ENCODE measurements at places on chromosomes 2 and 18.

GRCh38 chr2:29250977-29251376 lies 135.8 kb downstream of the CLIP4 start:
- DNase-seq: no peak

- no peak for DNase-seq
These were observed 14.5 kb upstream of the ZBTB14 start for GRCh38 chr18:5309888-5310470.

GRCh38 chr18:49011291-49011746 lies 60.6 kb upstream of the SMAD7 start:
- DNase-seq: no peak

DNA sequence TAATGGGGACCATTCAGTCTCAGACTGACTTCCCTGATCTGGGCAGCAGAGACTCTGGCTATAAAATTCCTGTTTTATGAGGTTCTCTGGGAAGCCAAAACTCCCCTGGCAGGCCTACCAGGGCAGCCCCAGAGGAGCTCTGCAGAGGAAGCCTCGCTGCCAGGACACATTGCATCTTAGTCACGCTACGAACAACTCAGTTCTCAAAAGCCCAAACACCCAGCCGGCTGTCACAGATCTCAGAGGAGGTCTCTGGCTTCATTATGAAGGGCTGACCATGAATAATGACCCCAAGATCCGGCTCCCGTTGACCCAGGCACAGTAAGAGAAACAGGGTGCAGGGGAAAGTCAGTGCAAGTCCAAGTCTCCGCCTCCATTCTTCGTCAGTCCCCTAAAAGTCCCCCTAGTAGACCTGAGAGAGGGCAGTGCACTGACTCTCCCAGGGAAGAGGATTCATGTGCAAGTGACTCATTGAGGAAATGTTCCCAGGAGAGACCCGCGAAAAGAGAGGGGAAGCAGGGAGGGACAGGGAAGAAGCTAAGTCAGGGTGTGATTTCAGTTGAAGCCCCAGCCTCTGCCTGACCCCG lies 212.3 kb downstream of the CYP26B1 start:
- DNase-seq: no peak

DNA sequence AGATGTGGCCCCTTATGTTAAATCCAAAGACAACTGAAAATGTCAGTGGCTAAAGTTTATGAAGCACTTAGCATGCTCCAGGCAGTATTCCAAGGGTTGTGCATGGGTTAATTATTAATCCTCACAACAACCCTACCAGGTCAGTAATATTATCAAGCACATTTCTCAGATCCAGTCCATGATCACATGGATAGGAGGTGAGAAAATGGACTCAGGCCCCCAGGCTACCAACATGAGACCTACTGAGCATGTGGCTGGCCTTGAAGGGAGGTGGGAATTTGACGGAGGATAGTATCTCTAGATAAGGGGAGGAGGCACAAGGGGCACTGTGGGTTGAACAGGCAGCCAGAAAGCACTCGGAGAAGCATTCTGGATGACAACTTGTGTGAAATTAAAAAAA lies 412.0 kb downstream of the MEIS1 start:
- no peak for DNase-seq

DNA sequence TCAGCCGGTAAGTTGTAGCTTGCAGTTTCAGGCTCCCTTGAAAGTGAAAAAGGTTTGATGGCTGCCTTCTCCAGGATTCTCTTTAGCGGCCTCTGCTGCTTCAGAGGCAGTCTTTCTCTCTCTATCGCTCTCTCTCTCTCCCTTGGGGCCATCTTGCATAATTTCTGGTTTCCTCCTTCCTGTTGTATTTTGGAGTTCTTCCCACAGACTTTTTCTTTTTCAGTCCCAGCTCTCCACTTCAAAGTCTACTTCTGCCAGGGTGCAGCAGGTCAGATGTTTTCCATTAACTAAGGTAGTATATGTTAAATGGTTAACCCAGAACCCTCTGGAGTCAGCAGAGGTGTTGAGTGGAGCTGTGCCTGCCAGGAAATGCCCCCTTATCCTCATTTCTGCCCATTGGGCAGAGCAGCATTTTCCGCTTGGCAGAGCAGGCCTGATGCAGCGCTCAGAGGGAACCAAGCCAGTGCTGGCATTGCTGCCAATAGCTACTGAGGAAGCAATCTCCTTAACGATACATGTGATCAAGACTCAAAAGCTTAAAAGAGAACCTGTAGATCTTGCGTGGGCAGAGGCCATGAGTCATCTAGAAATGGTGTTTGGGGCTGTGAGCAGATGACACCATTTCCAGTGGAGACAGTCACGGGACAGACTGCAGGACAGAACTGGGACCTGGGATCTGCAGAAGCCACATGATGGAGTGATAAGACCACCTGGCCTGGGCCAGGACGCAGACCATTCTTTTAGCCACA lies 20.8 kb downstream of the DBI start:
- no peak for DNase-seq

DNA sequence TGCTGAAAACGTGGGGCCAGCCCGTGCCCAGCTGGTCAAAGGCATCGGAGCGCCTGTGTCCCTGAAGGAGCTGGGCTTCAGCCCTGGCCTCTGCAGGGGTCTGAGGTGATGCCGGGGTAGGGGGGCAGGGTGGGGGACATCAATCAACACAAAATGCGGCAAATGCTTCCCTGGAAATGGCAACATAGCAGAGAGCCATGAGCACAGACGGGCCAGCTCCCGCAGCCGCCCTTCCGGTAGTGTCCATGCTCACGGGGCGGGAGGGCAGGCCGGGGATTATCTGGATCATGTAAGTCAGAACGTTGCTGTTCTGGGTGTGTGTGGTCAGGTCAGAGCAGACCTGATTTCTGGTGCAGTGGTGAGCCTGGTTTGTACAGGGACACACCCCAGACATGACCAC lies 56.5 kb upstream of the TWIST2 start:
- no peak for DNase-seq

DNA sequence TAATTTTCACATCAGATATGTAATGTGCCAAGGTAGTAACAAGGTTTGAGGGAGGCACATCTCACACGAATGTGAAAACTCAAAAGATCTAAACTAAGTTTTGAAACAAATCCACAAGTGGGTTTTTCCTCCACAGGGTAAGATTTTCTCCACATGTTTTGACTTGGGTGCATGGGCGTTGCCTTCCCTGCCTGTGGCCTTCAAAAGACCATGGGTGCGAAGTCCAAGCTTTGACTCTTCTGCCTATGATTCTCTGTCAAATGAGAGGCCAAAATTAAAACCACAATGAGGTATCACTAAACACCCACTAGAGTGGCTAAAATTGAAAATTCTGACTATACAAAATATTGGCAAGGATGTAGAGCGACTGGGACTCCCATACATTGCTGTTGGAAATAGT lies 30.7 kb downstream of the NIFK start:
- no peak for DNase-seq

- DNase-seq: no peak
These were observed 872.6 kb downstream of the BCL11A start for GRCh38 chr2:59680863-59681262.

- DNase-seq: no peak
These were observed 206.7 kb downstream of the HDAC4 start for GRCh38 chr2:239193925-239194677.

DNA sequence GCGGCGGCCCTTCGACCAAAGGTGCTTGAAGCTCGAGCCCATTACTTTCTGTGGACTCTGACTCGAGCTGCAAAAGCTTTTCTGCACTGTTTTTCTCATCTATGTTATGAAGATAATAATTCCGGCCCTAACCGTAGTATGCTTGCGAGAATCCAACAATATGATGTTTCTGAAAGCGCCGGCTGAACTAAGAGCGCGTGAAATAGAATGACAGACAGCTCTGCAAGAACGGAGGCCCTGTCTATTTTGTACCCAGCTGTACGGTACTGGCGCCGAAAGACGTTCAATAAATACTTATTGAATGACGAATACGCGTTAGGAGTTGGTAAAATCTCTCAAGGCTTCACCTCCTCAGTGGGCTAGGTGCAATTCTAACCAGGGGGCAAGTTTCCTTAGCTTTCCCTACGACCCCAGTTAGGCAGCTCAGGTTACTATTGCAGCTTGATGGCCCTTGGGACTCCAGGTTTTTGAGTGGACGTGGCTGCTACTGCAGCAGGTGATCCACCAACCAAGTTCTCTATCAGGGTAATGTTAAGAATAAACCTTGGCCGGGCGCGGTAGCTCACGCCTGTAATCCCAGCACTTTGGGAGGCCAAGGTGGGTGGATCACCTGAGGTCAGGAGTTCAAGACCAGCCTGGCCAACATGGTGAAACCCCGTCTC lies 570 bp downstream of the SCRN3 start:
- DNase-seq: no peak

GRCh38 chr18:75216212-75216910 lies 5.8 kb downstream of the TSHZ1 start:
- no peak for DNase-seq

DNA sequence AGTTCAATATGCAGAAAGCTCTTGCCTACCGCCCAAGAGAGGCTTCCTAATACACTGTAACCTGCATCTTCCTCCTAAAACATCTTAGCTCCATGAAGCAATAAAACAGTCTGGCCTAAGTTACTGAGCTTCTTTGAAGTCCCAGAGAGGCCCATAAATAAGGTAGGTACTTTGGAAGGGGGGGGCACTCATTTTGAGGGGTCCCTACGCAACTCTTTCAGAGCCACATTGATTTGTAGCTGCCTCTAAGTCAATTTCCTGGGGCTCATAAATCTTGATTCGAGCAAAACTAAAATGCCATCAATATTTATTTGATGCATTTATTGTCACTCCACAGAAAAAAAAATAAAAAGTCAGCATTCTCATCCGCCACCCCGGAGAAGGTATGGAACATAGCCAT lies 60.4 kb upstream of the SIX2 start:
- DNase-seq: no peak

- DNase-seq: no peak
These were observed 8.4 kb downstream of the MYOM1 start for GRCh38 chr18:3211236-3211992.

GRCh38 chr2:181275643-181276070 lies 181.5 kb upstream of the ITGA4 start:
- no peak for DNase-seq

GRCh38 chr18:9941103-9941502 lies 27.3 kb downstream of the VAPA start:
- DNase-seq: no peak

DNA sequence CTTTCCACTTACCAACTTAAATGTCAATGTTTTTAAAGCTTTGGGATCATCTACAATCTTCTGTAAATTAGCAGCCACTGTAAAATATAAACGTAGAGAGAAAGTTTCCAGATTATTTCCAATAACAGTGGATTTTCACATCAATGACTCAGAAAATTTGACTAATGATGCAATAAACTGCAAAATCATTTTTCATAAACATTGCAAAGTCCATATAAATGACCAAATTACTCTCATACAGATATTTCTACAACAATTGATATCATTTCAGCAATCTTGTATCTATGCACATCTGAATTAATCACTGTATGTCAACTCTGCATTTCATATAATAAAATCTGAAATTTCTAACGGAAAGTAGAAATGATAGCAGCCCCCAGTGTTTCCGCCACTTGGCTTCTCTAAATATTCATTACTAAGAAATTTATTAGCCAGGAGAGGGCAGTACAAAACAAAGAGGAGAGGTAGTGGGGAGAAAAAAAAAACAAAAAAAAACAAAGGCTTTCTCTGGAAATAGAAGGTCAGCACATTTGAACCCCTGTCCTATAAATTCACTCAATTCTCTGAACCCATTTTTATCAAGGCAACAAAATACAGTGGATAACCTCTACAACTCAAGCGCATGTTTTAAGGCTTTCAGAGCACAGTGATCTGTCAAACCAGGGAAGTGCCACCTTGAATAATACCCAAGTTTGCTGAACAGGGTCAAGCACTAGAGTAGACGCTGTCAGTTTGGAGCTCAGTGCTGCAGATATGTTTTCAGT lies 282.6 kb downstream of the STK39 start:
- DNase-seq: no peak

DNA sequence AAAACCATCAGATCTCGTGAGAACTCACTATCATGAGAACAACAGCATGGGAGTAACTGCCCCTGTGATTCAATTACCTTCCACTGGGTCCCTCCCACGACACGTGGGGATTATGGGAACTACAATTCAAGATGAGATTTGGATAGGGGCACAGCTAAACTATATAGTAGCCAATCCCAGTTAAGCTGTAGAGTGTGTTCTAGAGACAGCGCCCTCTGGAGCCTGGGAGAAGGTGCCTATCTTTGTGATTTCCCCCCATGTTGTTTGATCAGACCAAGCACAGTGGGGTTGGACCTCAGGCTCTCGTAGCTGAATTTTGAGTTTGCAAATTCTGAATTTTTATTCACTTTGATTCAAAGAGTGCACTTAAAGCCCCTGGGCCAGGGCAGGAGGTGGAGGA lies 108.2 kb upstream of the TWIST2 start:
- no peak for DNase-seq

- DNase-seq: no peak
These were observed 20.5 kb upstream of the LRPPRC start for GRCh38 chr2:44016282-44016681.

GRCh38 chr2:222706616-222707015 lies 35.2 kb downstream of the MOGAT1 start:
- no peak for DNase-seq

DNA sequence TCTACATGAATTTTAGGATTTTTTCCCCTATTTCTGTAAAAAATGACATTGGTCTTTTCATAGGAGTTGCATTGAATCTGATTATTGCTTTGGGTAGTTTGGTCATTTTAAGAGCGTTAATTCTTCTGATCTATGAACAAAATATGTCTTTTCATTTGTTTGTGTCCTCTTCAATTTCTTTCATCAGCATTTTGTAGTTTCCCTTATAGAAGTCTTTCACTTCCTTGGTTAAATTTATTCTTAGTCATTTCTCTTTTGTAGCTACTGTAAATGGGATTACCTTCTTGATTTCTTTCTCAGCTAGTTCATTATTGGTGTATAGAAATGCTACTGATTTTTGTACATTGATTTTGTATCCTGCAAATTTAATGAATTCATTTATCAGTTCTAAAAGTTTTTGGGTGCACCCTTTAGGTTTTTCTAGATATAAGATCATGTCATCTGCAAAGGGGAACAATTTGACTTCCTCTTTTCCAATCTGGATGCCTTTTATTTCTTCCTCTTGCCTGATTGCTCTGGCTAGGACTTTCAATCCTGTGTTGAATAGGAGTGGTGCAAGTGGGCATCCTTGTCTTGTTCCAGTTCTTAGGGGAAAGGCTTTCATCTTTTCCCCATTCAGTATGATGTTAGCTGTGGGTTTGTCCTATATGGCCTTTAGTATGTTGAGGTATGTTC lies 36.6 kb upstream of the AAK1 start:
- no peak for DNase-seq

DNA sequence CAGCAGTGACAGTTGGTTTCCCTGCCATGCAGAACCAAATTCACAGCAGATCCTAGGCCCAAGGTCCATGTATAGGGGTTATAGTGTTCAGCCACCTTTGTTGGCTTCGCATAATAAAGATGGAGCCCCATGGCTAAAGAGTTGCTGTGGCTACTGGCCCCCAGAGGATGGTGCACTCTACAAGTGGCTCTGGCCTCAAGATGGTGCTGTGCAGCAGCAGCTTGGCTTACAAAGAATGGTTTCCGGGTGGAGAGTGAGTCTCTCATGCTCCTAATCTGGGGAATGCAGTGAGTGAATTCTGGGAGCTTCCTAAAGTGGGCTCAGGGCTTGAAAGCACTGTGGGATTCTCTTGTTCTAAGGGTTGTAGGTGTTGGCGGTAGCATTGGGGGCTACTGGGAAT lies 1199.7 kb downstream of the CNTNAP5 start:
- no peak for DNase-seq

GRCh38 chr2:237758185-237758584 lies 40.4 kb upstream of the RBM44 start:
- no peak for DNase-seq

- no peak for DNase-seq
These were observed 59.7 kb upstream of the KCNJ3 start for GRCh38 chr2:154638783-154639182.
